ENCODE measurements at places on chromosomes 12 and 14.
A peak's percentile ranks its signal among the peaks of the same experiment; 100 is the strongest.

DNA sequence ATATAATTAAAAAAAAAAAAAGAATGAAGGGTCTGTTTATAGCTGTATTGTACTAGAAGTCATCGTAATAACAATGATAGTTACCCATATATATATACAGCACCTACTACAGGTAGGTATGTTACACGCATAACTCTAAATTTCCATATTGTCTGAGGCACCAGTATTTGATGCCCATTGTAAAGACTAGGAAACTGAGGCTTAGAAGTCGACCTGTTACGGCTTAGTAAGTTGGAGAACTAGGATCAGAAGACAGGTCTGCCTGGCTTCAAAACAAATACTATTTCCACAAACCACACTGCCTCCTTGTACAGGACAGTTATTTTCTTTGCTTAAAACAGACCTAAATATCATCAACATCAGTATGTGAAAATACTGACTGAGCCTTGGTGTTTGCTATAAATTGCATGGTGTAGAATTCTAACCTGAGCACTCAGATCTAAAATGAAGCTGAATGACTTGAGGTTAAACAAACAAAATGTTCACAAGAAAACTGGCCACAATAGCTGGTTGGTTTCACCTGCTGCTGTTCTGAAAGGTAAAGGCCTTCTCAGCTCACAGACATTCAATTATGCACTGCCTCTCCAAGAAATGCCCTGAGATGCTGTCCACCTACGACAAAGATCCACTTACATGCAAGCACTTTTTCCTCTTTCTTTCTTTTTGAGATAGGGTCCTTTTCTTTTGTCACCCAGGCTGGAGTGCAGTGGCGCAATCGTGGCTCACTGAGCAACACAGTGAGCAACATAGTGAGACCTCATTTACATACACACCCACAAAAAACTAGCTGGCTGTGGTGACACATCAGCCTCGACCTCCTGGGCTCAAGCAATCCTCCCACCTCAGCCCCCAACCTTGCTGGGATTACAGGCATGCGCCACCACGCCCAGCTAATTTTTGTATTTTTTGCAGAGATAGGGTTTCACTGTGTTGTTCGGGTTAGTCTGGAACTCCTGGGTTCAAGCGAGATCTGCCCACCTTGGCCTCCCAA lies 35.7 kb downstream of the SSH1 start:
- DNase-seq, result no peak

DNA sequence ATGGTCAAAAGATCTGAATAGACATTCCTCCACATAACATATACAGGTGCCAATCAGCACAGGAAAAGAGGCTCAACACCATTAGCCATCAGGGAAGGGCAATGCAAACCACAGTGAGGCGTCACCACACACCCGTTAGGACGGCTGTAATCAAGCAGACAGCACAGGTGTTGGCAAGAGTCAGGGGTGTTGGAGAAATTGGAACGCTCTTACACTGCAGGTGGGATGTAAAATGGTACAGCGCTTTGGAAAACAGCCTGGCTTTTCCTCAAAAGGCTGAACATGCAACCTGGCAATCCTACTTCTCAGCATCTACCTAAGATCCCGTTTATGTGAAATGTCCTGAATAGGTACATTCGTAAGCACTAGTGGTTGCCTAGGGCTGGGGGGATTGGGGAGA lies 21.5 kb upstream of the MMP17 start:
- no peak for DNase-seq

DNA sequence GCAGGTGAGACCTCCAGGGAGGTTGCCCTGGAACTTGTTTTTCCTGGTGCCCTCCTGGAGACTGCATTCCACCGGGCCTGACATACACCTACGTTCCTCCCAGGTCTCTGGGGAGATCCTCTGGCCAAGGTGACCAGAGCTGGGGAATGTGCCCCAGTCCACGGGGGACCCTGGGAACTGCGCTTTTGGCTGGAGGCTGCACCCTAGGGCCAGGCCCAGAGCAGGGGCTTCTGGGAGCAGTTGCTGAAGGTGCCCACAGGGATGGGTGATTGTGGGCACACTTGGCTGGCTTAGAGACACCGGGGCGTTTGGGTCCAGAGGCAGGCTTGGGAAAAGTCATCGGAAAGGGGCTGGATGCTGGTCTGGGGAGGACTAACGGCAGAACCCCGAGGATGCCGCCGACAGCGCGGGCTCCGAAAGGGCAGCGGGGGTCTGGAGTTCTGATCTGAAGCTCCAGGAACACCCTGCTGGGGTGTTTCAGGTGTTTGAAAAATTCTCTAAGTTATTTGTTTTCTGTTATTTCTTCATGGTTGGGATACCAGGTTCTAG lies 36.5 kb upstream of the TDRD9 start:
- no peak for DNase-seq

GRCh38 chr14:56099081-56099797 lies 19.0 kb upstream of the PELI2 start:
- no peak for DNase-seq

- no peak for DNase-seq
Measured at GRCh38 chr14:31137214-31137889, 70.2 kb downstream of the HECTD1 start.

DNA sequence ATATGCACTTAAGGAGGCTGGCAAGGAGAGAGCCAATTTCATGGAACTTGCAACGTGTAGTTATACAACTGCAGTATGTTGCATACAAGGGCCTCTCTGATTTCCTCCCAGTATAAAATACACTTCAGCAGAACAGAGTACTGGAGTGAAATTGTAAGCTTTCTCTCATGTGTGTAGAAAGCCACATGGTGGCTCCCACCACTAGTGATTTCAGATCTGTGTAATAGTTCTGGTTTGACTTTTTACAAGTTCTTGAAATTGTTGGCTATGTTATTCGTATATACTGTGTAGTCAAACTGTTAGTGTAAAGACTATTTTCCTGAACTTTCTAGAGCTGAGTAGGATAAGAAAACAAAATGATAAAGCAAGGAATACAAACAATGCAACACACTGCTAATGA lies 16.4 kb upstream of the LMO3 start:
- DNase-seq, result no peak

DNA sequence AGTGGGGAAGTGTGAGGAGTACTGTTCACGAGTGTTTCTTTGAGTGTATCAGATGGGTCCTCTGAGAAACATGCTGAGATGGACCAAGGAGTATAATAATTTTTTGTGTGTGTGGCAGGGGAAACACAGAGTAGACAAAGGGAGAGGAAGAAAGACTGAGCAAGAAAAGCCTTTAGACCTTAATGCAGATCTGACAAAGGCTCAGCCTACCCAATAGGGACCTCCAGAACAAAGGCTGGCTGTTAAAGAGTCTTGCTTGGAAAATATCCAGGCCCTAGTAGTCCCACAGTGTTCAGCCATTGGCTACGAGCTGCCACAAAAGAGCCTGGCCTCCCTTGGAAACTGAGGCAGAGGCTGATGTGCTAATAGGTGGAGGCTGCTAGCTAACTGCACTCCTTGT lies 13.5 kb downstream of the COQ5 start:
- DNase-seq, result no peak

- no peak for DNase-seq
Measured at GRCh38 chr12:7064516-7064915, 4.0 kb downstream of the C1S start.

DNA sequence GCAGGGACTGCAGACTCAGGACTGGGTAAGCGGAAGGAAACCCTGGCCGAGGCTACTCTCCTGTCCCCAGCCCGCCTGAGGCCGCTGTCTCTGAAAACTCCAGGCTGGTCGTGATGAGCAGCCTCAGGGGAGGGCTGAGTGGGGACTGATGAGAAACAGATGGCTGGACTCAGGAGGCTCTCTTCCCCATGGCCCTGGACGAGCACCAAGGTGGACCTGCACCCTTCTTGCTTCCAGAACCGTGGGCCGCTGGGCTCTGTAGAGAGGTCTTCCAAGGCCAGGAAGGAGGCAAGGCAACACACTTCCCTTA lies 1.1 kb downstream of the TEX22 start:
- DNase-seq, result no peak

DNA sequence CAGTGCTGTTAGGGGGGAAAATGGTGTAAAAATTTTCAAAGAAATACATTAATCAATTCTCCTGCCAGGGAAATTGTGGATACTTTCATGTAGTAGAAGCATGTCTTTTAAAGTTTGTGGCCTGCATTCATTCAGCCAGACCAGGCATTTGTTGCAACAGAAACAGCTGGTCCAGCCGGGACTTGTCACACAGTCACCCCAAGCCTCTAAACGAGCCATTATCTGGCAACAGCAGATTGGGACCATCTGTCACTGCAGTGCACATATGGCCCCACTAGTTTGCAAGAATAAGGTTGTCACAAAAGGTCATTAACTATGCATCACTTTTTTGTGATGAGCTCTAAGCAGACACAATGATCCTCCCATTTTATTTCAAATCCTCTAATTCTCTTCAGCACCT lies 193.9 kb downstream of the PHLDA1 start:
- DNase-seq, result no peak

GRCh38 chr14:99684410-99684934 lies 374 bp downstream of the CYP46A1 start:
- no peak for DNase-seq

GRCh38 chr12:67742461-67742860 lies 93.9 kb downstream of the DYRK2 start:
- no peak for DNase-seq

GRCh38 chr12:72275526-72275925 lies 3.4 kb downstream of the TRHDE start:
- DNase-seq, result no peak

DNA sequence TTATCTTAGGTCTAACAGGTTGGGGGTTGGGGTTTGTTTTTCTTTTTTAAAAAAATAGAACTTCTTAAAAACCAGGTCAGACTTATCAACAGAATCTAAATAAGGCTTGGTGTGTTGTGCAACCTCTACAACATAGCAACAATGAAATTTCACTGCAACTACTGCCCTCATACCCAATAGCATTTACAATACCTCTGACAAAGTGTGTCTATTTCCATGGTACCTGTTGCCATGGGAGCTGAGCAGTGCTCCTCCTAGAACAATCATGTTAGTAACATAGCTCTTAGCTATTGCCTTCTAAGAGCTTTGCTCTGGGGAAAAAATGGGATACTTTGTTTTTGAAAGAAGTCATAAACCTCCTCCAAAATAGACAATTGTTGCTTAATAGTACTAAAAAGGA lies 103.3 kb upstream of the CCDC175 start:
- no peak for DNase-seq

GRCh38 chr12:91852634-91853033 lies 293.0 kb downstream of the BTG1 start:
- DNase-seq, result no peak

DNA sequence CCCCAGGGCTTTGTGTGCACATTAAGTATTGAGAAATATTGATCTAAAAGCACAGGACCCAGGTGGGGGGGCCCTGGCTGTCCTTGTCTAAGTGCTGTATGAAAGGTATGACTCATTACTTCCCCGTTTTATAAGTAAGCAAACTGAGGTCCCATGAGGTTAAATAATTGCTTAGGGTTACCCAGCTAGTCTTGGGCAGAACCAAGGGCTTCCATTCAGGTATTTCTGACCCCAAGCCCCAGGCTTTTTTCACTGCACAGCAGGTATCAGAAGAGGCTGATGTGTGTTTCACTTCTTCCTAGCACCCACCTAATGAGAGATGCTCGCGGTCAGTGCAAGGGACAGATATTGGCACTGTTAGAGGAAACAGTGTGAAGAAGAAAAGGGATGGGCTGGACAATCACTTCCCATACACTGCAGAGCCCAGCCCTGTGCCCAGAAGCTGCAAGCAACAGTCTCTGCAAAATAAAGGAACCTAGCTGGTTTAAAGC lies 4.7 kb upstream of the TC2N start:
- DNase-seq, result no peak

DNA sequence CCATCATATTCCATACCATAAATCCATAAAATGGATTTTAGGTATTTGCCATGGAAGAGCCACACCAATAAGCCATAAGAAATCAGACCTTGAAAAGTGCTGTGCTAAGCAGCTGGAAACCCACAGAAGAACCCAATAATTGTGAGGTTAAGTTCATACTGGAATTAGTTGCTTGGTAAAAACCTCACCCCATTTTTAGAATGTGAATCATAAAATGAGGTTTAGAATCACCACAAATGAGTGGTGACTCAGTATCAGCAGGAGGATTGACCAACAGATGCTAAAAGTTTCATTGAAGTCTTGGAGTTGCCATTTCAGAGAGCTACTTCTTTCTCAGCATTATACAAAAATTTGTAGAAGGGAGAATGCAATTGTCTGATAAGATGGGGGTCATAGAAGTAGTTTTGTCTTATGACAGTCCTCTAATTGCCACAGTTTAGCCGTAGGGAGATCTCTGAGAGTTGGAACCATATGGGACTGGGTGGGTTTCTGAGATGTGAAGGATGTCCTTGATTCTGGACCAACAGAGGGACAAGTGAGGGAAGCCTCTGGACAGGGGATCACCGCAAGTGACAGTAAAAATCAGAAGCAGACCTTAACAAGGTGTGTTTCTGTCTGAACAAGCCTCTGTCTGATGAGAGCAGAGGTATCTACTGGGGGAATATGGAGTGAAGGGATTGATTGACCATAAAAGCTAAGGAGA lies 1.4 kb upstream of the STON2 start:
- no peak for DNase-seq

DNA sequence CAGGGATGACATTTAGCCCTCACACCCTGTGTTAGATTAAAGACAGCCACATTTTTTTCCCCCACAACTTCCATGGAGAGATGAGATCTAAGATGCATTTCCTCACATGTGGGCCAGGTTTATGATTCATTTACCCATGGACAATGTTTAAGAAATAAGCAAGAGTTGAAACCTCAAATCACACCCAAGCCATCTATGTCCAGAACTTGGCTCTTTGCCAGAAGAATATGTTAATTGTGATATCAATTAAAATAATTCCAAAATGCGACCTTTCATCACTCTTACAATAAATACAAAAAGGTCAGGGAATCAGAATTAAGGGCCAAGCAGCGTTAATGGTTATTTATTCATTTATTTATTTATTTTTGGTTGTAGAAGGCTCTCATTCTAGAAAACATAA lies 1376.9 kb upstream of the TMEM132C start:
- no peak for DNase-seq

GRCh38 chr12:1876086-1876485 lies 42.4 kb downstream of the CACNA2D4 start:
- DNase-seq, result no peak

DNA sequence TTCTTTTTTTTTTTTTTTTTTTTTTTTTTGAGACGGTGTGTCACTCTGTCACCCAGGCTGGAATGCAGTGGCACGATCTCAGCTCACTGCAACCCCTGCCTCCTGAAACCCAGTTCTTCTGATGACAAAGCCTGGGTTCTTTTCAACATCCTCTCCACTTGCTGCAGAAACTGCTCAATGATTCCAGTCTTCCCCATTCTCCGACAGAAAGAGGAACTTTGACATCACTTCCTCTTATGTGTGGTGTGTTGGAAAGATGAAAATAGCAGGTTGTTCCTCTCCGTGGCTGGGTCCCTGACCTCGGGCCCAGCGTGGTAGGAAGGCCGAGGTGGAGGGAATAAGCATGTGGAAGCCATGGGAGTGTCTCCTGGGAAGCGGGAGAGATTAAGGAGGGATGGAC lies 198.4 kb downstream of the PHETA1 start:
- DNase-seq, result no peak

- peak; percentile 47 for DNase-seq
Measured at GRCh38 chr12:12008931-12009611, 61.7 kb upstream of the BCL2L14 start.
